Stimulated activated CD4-positive, alpha-beta T cell treated with anti-CD3 and anti-CD28 coated beads, Interleukin-4, amount 100 ng/mL, for 4 hours (primary cell): ENCODE measurements at places on chromosomes 2 and 18.
A peak's percentile ranks its signal among the peaks of the same experiment; 100 is the strongest.

DNA sequence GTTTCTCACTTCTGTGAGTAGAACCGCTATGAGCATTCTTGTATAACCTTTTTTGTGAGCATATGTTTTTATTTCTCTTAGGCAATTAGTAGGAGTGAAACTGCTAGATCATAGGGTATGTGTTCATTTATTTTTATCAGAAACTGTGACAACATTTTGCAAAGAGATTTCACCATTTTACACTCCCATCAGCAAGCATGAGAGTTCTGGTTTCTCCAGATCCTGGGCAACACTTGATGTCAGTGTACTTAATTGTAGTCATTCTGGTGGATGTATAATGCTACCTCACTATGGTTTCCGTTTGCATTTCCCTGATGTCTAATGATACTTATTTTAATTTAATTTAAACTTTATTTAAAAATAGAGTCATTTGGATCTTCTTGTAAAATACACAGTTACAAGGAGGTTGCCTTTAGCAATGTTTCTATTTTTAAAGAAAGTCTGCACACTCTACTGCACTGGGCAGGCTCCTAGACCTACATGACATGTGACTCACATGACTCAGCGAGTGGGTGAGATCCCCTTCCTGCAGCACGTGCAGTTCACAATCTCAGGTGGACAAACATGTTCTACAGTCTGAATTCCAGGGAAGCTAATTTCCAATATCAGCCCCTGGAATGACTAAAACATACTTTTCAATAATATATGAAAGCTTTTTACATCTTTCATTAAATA, 127.0 kb upstream of the BCL2L11 start:
- DNase-seq, result no peak

DNA sequence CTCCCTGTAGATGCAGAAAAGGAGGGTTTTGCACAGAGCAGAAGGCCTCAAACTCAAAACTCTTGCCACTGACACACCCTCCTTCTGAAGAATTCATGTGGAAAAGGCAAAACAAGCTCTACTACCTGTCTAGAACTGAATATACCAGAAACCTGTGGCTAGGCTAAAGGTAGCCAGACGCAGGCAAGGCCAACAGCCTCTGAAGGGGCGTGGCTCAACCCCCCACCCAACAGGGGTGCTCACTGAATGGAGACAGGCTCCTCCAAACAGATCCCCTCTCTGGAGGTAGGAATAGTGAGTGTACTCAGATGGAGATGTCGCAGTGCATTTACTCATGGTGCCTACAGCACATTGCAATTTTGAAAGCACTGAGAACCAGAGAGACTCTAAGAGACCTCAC, 3.0 kb upstream of the STK17B start:
- DNase-seq, result no peak

- DNase-seq, result peak; percentile 4
Measured at GRCh38 chr2:144162652-144163051, 357.3 kb downstream of the ZEB2 start.

DNA sequence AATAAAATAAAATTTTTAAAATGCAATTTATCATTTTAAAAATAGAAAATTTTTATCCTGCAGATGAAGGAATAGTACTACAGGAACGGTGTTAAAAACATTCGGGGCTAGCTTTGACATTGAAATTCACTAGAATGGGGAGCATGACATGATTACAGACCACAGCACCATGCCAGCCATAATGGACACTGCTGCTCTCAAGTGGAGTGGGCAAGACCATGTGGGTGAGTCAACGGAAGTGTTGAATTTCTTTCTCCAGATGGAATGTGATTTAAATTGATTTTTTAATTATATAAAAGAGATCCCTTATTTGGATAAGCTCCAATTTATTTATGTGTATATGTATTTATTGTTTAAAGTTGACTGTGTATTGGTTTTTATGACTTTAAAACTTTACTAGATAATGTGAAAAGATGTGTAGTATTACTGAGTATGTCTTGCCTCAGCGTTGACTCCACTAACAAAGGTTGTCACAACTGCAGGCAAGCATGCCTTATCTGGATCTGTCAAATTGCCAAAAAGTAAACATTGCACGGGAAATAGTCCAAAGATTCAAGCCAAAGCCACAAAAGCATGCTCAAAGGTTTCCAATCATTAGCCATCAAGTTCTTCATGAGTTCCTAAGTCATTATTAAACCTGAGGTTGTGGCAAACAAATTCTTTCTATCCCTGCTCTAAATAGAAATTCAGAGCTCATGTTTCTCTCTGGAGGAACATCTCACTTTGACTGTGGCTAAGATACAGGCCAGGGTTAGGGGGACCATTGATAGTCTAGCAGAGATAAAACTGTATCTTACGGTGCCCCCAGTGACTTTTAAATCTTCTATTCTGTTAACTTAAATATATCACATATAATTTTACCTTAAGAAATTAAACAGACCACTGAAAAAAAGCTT, 536.9 kb downstream of the TMX3 start:
- DNase-seq, result no peak

DNA sequence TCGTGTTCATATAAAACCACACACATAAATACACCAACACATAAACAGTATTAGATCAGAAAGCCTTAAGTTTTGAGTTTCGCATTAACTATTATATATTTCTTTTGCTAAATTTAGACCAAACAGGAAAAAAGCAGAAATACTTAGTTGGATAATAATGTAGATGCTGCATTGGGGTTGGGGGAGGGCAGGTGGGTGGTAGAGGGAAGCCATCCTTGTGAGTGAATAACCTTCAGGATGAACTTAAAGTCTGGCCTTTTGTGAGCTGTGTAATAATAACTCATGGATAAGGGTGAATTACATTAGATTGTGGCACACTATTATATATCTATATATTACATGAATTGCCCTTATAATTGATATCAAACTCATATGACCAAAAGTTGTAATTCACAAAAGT, 174.7 kb downstream of the WDR7 start:
- no peak for DNase-seq

GRCh38 chr2:14861181-14861580, 228.7 kb downstream of the LRATD1 start:
- no peak for DNase-seq

- DNase-seq, result no peak
Measured at GRCh38 chr2:72988726-72989273, 71.5 kb downstream of the EMX1 start.

GRCh38 chr2:240846873-240847595, 21.6 kb upstream of the AGXT start:
- DNase-seq, result no peak

GRCh38 chr2:236658974-236659757, 89.5 kb downstream of the ACKR3 start:
- no peak for DNase-seq

DNA sequence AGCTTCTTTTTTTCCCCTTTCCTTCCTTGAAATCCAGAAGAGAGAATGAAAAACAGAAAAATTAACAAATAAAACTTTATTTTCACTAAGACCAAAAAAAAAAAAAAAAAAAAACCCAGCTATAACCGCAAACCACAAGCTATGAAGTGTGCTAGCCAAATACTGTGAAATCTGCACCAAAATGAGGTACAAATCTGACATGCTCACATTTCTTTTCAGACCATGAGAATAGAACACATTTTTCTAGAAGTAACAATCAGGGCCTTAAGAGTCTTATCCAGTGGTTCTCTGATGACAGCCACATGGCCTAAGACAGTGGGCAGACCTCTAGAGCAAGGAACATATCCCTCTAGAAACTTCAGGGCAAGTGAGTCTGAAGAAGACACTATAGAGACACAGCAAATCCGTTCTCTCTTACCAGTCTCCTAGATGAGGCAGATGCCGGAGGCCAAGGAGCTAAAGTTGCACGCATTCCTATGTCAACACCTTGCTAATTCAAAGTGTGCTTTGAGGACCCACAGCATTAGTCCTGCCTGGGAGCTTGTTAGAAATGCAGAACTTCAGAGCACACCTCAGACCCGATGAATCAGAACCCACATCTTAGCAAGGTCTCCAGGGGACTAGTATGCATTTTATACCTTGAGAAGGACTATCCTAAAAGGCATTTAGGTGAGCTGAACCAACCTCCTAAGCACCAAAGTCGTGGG, 317.1 kb downstream of the MYCN start:
- DNase-seq, result no peak

DNA sequence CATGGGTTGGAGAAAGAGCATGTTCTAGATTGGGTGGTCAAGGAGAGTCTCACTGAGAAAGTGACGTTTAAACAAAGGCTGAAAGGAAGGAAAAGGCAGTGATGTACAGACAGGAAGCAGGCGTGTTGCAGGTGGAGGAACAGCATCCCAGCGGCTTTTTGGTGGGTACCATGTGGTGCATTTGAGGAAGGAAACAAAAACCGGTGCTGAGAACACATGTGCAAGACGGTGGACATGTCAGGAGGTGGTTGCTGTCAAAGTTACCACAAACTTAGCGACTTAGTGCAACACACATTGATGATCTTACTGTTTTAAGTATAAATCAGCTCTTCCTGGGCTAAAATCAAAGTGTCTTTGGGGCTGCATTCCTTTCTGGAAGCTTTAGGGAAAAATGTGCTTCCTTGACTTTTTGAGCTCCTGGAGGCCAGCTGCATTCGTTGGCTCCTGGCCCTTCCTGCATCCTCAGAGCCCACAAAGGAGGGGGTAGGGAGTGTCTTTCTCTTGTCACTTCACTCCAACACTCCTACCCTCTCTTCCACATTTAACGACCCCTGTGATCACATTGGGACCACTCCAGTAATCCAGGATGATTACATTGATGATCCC, 380.6 kb downstream of the FBXO15 start:
- DNase-seq, result no peak

- DNase-seq, result no peak
Measured at GRCh38 chr2:36403675-36404230, 48.2 kb downstream of the CRIM1 start.

GRCh38 chr2:195055996-195056395, 601.0 kb upstream of the SLC39A10 start:
- DNase-seq, result no peak

DNA sequence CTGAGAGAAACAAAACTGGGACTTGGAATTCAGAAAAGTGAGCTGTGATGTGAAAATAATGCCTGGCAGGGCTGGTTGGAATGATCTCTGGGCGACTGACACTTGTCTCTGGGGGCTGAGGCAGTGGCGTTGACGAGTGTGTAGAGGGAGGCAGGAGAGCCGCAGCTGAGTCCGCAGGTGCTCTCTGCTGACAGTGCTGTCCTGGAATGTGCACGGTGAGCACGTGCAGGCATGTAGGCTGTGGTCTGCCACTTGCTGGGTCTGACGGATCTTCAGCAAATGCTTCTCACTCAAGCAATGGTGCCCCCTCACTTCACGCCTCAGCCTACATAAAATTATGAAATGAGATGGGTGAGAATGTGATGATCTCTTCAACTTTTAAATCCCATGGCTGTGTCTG, 38.5 kb upstream of the ATP9B start:
- no peak for DNase-seq

- no peak for DNase-seq
Measured at GRCh38 chr2:14344355-14344754, 288.2 kb upstream of the LRATD1 start.

GRCh38 chr2:75609937-75610508, 36.6 kb upstream of the MRPL19 start:
- DNase-seq, result no peak

DNA sequence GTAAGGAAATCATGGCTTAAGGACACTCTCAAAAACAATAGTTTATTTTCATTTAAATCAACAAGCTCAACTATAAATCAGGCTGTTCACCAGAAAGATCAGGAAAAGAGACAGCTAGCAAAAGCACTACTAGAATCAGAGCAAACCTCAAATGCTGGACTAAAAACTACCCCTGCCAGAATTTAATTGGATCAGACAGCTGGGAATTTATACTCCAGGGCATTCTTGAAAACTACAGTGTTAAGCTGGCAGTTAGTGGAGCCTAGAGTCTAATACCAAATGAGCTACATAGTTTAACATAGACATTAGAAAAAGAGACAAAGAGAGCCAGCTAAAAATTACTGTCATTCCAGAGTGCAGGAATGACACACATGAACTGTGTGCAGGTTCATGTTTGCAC, 1016.4 kb upstream of the CRIM1 start:
- no peak for DNase-seq

GRCh38 chr18:29488617-29489016, 1311.7 kb upstream of the CDH2 start:
- no peak for DNase-seq

GRCh38 chr2:71798266-71799012, 345.1 kb downstream of the DYSF start:
- no peak for DNase-seq

GRCh38 chr2:100773538-100773937, 46.4 kb upstream of the NPAS2 start:
- no peak for DNase-seq

DNA sequence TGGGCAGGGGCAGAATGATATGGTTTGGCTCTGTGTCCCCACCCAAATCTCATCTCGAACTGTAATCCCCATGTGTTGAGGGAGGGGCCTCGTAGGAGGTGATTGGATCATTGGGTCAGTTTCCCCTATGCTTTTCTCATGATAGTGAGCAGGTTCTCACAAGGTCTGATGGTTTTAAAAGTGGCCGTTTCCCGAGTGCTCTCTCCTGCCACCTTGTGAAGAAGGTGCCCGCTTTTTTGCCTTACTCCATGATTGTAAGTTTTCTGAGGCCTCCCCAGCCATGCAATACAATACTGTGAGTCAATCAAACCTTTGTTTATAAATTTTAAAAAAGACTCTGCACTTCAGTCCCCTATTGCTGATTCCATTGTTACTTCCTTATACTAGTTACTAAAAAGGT, 82.9 kb upstream of the CDKL4 start:
- DNase-seq, result no peak

- DNase-seq, result no peak
Measured at GRCh38 chr2:150387586-150388288, 99.7 kb downstream of the RND3 start.

DNA sequence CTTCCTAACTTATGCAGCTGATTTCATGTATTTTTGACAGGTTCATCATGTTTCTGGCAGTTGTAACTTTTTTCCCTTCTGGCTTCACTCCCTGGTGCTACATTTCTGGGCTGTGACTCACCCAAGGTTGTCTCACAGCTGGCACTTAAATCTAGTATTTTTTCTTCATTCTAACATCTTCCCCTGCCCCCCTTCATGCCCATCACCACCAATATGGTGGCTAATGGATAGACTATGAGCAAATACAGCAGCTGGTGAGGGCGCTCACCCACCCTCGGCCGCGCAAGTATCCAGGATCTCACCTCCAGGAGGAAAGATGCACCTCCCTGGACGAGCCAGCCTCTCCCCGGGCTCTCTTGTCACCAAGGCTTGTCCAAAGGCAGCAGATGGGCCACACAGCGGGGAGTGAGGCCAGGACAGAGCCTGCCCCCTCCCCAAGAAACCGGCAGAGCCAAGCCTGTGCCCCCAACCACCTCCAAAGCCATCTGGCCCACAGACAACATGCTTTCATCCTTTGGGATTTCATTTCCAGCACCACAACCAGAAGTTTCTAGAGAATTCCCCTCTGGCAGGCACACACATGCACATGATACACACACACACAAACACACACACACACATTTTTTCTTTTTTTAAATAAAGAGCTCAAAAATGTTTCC, 39.1 kb downstream of the ATOH8 start:
- DNase-seq, result no peak

DNA sequence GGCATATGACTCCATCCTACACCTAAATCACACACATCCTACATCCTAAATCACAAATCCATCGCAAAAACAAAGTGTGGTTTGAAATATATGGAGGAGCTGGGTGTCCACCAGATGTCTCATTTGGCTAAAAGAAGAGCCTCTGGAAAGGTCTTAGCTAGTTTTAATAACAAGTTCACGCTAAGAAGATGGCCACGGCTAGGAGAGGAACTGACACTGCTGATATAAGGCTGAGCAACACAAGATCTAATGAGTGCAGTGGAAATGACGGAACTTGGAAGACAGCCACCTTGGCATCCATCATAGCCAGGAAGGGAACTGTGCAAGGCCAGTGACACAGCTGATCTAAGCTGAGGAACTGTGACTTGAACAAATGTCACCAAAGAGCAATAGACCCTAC, 60.0 kb upstream of the AGAP1 start:
- no peak for DNase-seq
